ENCODE measurements at places on chromosomes 7 and 10.

- DNase-seq, result no peak
Measured at GRCh38 chr7:133081119-133081598, 731 bp downstream of the CHCHD3 start.

DNA sequence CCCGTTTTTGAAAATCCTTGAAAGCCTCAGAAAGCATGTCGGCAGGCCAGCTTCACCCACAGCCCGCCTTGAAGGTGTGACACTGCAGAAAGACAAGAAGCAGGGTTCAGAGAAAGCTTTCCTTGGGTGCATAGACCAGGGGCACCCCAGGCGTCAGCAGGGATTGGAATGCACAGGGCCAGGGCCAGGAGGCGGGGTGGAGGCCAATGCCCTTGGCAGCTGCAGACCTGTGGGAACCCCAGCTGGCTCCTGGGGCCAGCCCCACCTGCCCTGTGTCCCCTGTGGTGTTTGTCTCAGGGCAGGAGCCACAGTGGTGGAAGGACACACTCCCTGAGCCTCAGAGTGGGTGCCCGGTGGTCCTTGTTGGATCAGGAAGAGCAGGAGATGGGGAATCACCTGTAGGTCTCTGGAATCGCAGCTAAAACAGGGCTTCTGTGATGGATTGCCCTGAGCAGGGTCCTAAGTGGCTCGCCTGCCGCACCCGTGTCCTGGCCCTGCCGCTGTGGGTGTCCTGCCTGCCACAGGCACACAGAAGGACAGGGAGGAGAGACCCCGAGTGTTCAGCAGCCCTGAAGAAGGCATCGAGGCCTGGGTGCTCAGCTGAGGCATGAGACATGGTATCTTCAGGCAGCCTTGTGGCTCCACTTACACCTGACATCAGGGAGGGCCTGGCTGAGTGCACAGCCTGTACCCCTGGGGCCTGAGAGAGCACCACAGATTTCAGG is 32.5 kb downstream of the ANXA8 start:
- no peak for DNase-seq

DNA sequence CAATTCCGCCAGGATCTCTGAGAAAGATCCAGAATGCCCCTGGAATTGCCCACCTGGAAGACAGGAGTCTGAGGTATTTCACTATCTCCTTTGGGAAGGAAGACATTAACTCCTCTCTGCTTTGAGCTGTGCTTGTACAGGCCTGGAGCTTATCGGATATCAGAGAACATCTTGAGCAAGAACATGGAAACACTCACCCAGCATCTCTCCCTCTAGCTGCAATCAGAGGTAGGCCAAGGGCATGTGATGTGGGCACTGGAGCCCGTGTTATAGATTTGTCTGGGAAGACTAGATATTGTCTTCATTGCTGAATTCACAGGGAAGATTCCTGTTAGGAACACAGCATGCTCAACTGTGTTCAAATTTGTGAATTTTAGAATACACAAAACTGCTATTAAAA is 233.9 kb downstream of the PHF14 start:
- DNase-seq, result no peak

- DNase-seq, result no peak
Measured at GRCh38 chr7:6520163-6520981, 30.9 kb downstream of the GRID2IP start.

DNA sequence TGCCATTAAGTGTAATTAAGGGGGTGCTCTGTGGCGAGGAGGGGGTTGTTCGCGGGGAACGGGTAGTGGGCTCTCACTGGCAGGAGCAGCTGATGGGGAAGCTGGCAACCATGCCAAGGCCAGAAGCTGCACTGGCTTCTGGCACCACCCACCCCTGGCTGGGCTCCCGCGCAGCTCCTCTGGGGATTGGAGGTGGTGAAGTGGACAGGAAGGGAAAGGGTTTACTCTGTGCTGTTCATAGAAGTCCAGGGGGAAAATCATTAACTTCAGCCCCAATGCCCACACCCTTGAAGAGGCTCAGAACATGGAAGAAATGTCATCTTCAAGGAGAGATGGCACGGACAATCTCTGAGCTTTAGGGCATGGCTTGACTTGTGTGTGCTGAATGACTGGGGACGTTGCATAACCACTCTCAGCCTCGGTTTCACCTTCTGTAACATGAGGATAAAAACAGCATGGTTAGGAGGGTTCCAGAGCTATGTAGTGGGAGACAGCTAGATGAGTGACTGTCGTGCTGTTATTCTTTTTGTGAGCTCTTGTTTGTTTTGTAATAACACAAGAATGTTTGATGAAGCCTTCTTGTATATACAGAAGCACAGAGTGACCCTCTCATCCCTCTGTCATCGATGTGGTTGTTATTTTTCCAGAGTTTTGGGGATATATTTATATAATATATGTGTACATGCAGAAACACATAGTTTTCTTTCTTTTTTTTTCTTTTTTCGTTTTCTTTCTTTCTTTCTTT is 29.9 kb downstream of the KAZALD1 start:
- DNase-seq, result no peak

DNA sequence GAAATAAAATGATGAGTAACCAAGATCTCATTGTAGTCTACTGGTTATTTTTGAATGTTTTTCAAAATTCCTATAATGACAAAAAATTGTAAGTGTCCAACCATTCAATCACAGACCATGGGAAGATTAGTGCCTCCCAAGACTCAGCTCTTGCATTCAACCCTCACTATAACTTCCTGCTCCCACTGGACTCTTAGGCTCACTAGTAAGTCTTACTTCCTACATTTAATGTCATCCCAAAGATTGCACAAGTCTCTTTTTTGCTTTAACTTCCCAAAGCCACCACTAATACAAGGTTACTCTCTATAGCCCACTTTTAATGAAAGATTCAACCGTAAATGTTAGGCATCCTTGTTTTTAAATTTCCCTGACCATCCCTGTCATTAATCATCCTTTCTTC is 111.9 kb upstream of the NRBF2 start:
- DNase-seq, result no peak

DNA sequence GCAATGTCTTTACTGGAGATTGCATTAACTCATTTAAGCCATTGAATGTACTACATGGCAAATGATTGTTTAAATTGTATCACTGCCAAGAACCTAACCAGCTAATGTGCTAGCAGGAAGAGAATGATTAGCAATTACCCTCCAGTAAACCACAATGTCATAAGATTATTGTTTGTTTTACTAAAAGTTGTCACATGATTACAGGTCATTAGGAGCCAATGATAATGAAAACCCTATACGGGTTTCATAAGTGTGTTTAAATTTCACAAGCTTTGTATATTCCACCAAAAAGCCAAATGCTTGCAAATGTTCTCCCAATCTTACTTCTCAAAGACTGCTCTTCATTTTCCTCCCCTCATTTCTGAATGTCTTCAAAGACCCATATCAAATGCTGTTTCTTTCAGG is 76.5 kb upstream of the PPP1R3C start:
- no peak for DNase-seq

DNA sequence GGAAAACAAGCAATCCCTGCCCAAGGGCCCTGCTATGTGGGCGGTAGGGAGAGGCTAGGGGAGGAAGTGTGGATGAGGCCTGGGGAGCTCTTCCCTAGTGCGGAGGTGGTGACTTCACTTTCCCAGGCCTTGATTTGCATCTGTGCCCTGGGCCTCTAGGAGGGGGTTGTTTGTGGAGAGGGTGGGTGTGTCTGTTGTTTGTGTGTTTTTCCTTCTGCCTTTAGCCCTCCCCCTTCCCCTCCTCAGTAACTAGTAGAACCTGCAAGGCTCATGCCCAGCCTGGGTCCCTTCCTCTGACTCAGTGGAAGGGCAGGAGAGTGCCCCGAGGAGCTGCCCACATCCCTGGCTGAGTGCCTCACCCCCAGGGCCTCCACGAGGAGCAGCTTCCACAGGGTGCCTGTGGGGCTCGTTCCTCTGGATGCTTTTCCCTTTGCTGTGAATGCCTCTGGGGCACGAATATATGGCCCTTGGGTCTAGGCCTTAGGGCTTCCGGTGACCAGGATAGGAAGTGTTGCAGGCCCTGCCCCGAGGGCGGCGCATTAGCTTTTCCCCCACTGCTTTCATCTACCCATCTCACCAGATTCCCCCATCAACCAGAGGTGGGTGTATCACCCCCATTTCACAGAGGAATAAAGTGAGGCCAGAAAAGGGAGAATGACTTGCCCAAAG is 89.4 kb upstream of the DUSP5 start:
- no peak for DNase-seq

DNA sequence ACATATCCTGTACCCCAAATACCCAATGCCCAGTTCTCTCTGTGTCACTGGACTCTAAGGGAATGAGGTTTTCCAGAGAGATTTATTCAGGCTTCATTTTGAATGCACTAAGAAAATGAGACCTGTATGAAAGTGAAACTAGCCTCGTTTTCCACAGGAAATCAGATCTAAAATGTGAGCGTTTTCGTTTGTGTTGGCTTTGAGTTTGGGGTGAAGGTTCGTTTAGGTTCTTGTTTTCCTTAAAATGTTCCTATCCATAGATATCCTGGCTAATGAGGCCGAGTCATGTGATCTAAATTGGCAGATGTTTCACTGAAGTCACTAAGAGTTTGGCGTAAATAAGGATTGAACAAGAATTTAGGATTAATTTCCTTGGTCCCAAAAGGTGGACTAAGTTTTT is 90.9 kb upstream of the BMPER start:
- DNase-seq, result no peak

DNA sequence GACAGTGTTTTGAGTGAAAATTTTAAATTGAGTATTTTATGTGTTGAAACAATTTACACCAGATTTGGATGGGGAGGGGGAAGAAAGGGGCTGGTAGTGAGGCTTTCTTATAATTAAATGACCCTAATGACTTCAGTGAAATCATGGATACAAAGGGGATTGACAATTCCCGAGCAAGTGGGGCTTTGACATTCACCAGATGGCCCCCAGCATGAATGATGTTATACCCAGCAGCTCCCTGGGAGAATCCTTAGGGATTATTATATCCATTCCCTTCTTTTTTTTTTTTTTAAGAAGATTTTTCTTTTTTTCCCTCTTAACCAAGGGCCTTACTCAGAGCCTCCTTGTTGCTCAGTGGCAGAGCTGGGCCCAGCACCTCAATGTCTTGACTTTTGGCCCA is 17.9 kb downstream of the PLPP4 start:
- DNase-seq, result no peak

Data from stimulated activated CD4-positive, alpha-beta T cell treated with anti-CD3 and anti-CD28 coated beads, Interleukin-12 subunit alpha, Interleukin-12 subunit beta, amount 100 ng/mL, for 4 hours (primary cell).